ENCODE measurements at places on chromosomes 1 and 21.

DNA sequence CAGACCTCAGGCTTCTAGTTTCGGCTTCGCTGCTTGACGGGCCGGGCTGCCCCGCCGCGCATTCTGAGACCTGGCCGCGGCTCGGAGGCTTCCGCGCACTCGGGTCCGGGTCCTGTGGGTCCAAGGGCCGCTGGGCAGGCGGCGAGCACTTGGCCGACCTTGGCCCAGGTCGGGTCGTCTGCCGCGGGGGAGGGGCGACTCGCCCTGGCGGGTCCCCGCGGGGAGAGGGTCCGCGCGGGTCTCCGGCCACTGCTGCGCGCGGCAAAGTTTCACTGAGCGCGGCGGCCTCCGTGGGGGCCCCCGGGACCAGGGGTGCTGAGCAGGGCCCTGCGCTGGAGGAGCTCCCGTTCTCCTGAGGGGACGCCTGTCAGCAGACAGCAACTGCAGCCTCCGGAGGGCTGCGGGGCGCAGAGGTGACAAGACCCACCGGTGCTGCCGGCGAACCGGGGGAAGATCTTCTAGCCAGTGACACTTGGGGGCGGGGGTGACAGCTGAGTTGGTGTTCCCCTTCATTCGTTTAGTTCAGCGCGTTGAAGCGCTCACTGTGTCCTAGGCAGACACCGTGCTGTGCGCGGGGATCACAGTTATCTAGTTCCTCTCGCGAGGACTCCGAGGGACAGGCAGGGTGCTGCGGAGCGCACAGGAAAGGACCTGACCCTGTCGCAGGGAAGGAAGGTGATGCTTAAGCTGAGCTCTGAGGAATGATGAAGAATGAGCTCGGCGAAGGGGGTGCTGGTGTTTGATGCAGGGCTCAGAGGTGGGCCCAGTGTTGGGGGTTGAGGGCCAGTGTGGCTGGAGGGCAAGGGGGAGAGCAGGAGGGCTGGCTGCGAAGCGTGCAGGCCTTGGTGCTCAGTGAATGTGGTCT lies 725 bp downstream of the MTFR1L start:
- DNase-seq = peak; percentile 67

DNA sequence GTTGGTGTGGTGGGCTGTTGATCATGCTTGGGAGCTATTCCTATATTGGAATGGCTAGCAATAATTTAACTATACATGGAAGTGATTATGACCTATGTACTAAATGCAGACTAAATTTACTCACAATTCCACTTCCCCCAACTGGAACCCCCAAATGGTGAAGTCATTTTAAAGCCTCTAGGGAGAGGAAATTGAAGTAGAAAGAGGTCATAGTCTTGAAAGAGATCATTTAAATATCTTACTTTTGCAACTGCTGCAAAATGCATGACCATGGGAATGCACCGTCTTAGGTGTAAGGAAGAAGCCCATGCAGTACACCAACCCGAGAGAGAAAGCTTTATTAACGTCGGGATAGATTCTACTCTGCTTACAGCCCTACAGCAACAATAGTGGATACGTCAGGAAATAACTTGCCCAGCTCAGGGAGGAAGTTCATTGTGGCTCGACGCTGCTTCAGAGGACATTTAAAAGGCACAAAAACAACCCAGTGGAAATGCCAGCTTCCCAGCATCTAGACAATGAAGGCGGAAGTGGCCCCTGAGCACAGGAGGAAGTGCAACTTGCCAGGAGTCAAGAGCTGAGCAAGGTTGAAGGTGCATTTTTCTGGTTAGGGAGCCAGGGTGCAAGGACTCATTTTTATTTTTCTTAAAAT lies 26.5 kb downstream of the CYYR1 start:
- no peak for DNase-seq

DNA sequence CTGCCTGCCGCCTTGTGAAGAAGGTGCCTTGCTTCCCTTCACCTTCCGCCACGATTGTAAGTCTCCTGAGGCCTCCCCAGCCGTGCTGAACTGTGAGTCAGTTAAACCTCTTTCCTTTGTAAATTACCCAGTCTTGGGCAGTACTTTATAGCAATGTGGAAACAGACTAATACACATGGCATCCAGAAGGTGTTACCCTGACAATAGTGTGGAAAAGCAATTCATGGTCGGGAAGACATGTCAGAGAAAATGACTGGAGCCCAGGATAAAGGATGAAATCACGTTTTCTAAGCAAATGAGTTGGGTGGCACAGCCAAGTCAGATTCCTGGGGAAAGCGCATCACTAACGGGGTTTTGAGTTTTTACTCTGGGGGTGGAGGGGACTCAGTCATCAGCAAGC lies 76.4 kb downstream of the HLCS start:
- DNase-seq = no peak

DNA sequence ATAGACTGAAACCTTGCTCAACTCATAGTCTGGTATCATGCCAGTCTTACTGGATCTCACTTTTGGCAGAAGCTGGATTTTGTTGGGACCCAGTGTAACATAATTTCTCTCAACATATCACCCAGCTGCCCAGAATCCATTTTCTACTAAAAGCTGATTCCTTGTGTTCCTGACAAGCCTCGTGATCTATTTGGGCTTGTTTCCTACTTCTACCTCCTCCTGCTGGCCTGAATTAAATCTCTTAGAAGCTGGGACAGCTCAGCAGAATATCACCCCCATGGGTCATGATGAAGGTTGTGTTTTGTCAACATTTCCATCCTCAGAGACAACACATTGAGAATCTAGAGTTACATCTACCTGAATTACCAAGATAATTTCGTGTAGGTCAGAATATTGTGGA lies 7.7 kb downstream of the GOLT1A start:
- peak; percentile 25 for DNase-seq

- peak; percentile 57 for DNase-seq
Observed at GRCh38 chr1:234970731-234971476, 157.7 kb downstream of the TOMM20 start.

DNA sequence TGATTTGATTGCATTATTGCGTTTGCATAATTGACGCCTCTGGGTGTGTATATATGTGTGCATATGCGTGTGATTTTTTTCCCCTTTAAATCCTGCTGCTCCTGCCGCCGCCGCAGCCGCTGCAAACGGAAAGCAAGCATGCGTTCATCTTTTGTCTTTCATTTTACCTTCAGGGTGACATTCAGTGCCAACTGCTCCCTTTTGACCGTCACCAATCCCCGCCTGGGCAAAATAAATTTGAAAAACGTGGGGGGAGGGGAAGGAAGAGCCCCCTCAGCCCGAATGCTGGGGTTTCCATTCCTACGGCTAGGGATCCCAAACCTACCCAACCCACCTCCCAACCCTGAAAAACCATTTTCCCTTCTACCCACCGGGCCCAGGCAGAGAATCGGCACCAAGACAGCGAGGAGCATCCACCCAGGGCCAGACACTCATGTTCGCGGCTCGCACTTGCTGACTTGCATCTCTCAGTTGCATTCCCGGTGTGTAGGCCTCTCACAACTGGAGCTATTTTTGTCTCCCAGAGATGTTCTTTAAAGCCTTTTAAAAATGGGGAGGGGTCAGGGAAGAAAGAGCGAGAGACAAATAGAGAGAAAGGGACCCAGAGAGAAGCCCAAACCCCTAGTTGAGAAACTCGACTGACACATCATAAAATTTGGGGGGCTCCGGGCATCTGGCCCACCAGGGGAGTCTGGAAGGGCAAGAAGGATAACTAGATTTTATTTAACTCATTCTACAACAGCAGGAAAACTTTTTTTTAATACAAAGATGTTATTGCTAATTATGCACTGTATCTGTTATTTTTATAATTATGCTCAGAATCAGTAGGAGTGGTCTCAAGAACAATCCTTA lies 367.1 kb upstream of the ESRRG start:
- DNase-seq = no peak

GRCh38 chr1:229231754-229232119 lies 39.2 kb upstream of the RAB4A start:
- no peak for DNase-seq

GRCh38 chr1:43632135-43632670 lies 17.7 kb upstream of the KDM4A start:
- no peak for DNase-seq

DNA sequence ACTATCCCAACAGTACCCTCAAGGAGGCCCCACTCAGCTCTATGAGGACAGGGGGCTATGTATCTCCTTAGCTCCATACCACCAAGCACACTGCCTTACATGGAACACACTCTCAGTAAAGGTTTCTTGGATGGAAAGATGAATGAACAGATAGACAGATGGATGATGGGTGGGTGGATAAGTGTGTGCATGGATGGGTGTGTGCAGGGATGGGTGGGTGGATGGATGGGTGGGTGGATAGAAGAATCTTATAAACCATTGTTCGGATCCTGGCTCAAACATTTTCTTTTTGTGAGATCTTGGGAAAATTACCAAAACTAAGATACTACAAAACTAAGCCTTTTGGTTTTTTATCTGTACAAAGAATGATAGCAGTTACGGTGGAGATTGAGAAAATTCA lies 111.0 kb upstream of the NFIA start:
- DNase-seq = no peak

GRCh38 chr1:20207546-20207945 lies 21.2 kb upstream of the PLA2G2C start:
- DNase-seq = no peak

Data from Kasumi-1 (cell line).